ENCODE measurements at places on chromosomes 4 and X.

- DNase-seq: no peak
These were observed 231.1 kb downstream of the STPG2 start for GRCh38 chr4:97912156-97912555.

DNA sequence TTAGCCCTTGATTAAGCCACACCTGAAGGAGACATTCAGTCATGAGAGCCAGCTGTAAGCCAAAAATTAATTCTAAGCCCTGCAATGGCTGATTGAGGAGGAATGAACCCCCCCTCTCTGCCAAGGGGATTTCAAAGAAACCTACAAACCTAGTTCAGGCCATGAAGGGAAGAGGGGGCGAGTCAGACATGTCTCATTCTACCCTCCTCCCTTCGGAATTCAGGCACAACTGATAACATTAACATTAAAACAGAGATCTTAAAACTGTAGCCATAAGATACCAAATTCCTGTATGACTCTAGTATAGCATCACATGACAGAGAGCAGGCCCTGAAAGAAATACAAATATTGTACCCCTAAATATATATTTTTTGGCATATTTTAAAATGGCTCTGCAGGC, 40.4 kb upstream of the AFAP1 start:
- no peak for DNase-seq

- no peak for DNase-seq
These were observed 351.9 kb downstream of the PCDH18 start for GRCh38 chr4:137180349-137180748.

DNA sequence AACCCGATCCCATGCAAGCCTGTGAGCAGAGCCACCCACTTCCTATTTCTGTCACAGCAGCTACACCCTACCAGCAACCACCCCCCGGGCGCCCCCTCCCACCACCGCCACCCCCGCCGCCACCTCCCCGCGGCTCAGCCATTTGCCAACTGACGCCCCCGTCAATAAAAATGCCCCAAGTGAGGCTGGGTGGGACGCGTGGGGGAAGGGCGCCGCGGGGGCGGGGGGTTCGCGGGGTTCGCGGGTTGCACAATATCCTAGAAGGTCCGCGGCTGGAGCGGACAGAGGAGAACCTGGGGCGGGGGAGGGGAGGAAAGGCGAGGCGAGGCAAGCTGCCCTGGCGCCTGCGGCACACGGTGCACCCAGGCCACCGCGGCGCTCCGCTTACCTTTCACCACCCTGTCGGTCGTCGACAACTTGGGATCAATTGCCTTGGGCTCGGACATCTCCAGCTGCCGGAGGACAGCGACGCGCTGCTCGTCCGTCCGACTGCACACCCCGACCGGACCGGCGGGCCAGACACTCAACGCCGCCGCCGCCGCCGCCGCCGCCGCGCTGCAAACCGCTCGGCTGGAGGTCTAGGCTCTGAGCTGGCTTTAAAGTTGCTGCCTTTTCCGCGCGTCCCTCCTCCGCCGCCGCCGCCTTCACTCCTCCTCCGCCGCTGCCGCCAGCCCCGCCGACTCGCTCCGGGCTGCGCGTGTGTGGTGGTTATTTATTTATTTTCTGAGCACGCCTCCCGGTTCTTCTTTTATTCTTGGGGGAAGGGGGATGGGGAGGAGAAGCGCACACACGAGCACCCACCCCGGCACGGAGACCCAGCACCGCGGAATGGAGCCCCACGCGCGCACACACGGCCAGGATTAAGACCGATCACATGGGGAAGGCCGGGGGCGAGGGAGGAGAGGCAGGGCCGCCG, 717 bp downstream of the PPP3CA start:
- DNase-seq: peak; percentile 79

DNA sequence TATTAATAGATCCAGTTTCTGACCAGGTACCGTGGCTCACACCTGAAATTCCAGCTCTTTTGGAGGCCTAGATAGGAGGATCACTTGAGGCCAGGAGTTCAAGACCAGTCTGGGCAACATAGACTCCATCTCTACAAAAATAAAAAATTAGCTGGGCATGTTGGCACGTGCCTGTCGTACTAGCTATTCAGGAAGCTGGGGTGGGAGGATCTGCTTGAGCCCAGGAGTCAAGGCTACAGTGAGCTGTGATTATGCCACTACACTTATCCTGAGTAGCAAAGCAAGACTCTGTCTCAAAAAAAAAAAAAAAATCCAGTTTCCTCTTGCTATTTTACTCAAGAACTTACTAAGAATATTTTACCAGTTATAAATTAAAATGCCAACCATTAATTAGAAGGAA, 91.7 kb downstream of the SLC10A6 start:
- DNase-seq: no peak

- DNase-seq: no peak
These were observed 141.0 kb downstream of the PDHA2 start for GRCh38 chr4:95980877-95981360.

DNA sequence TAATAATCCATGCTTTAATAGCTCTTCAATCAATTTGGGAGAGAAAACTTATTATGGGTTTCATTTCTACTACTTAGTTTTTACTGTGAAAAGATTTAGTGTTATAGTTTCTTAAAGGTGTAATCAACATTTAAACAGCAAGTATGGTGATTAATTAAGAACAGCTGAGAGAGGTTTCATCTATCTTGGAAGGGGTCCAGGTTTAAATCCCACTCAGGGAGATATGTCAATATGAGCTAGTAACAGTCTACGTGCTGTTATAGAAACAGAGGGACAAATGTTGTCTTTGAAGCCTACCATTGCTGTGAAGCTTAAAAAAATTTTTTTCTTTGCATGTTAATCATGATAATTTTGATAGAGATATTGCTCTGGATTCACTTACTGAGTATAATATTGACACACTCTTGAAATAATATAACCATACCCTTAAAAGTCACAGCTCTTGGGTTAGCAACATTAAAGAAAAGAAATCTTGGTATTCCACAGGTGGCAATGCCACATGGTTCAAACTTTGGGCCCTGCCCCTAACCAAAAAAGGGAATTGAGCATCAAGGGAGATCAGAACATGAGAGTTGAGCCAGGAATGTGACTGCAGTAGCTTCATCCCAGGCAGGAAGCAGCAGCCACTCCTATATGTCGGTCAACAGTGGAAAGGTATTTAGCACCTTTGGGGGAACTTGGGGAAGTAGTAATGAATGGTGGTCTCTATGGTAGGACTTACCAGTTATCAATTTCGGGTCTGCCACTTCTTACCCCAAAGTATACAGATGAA, 107.8 kb downstream of the ANK2 start:
- no peak for DNase-seq

GRCh38 chr4:30553706-30554105, 166.5 kb upstream of the PCDH7 start:
- no peak for DNase-seq

All from activated CD8-positive, alpha-beta memory T cell treated with anti-CD3 and anti-CD28 coated beads, Interleukin-2, amount 50 U/mL, for 48 hours (primary cell).